Activated T-cell treated with anti-CD3 and anti-CD28 coated beads, Interleukin-2, amount 50 U/mL, for 72 hours (primary cell): ENCODE measurements at places on chromosomes 13 and 19. TPM values are rescaled to one million over a fixed set of nuclear protein-coding genes. Genes with fewer than 3 reads are reported as not detected.

DNA sequence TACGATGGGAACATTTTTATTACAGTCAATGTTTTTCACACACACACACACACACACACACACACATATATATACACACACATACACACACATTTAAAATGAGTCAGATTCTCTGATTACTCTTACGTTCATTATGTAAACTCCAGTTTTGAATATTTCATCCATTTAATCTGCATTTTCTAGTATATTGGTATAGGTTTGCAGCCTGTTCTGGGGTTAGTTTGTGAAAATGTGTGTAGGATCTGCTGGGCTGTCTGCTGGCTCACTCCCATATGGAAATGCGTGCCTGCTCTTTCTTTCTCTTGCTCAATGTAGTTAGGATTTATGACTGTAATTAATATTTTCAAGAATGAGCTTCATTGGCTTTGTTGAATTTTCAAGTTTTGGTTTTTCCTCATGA, 7.1 kb downstream of the LILRB2 start:
- H3K4me3 ChIP-seq, result no peak overlapping the region
- H3K4me1 ChIP-seq, result no peaks in the 10 kb centered on the region
- peaks cover 29% of the 10 kb centered on the region for H3K27me3 ChIP-seq
- H3K36me3 ChIP-seq, result no peaks in the 10 kb centered on the region
- peak overlapping the region; percentile 64 for H3K27ac ChIP-seq

- H3K27me3 ChIP-seq, result no peaks in the 10 kb centered on the region
- H3K27ac ChIP-seq, result no peak overlapping the region
- H3K4me1 ChIP-seq, result peaks cover 30% of the 10 kb centered on the region
- H3K4me3 ChIP-seq, result no peak overlapping the region
- DNase-seq, result no peak
Measured at GRCh38 chr13:113497217-113497616, 6.7 kb upstream of the DCUN1D2 start.

DNA sequence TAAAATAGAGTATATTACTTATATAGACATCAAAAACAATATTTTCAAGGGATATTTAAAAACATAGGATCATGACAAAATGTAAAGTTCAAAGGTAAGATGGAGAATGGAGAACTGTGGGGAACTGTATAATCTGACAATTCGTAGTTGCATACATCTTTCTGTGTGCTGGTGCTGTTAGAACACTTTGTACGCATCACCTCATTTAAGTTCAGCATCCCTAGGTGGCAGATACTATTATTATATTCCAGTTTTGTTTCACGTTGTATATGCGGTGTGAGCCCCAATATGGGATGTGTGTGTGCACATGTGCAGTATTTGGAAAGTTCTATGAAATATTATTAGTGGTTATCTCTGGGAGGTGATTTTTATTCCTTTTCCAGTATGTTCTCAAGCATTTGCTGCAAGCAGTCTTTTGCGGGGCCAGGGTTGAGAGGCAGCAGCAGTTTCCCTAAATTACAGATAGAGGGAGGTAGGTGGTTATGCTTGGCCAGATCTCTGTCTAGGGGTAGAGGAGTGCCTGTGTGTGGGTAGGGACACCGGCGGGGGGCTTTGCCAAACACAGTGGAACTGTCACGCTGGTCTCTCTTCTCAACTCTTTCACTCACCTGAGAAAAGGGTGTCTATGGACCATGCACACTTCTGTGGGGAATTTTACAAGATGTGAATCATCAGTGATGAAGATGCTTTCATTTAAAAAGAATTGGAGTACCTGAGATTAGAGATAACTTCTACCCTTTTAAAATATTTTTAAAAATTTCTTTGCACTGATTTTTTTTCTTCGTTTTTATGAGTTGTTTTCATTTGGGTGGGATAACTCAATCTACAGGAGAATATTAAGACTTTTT, 55.6 kb upstream of the ALOX5AP start:
- H3K4me1 ChIP-seq, result peaks cover 9% of the 10 kb centered on the region
- H3K4me3 ChIP-seq, result no peak overlapping the region
- DNase-seq, result peak; percentile 23
- peaks cover 20% of the 10 kb centered on the region for H3K27me3 ChIP-seq
- H3K36me3 ChIP-seq, result peaks cover 2% of the 10 kb centered on the region
- H3K27ac ChIP-seq, result no peak overlapping the region

MIR17HG gene
- total RNA-seq, result 17.9 TPM

POP4 gene
- total RNA-seq, result 65.3 TPM

COL4A2 gene
- total RNA-seq, result not detected

DNA sequence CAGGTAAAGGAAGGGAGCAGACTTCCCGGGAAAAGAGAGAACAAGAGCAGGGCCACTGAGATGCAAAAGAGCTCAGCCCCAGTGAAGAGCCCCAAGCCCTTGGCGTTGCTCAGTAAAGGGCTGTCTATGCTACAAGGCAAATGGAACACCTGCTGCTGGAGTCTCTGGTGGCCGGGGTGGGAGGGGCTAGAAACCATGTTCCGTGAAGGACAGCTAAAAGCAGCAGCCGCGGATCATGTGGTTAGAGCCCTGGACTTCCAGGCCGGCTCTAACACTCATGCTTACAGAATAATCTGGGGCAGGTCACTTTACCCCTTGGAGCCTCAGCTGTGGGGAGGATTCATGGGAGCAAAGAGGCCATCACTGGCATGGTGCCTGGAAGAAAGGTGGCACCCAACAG, 17.8 kb downstream of the POU2F2 start:
- H3K4me1 ChIP-seq, result peaks cover 34% of the 10 kb centered on the region
- H3K27ac ChIP-seq, result no peak overlapping the region
- peaks cover 6% of the 10 kb centered on the region for H3K36me3 ChIP-seq
- DNase-seq, result no peak
- H3K4me3 ChIP-seq, result no peak overlapping the region
- no peaks in the 10 kb centered on the region for H3K27me3 ChIP-seq

- H3K27me3 ChIP-seq, result peaks cover 14% of the 10 kb centered on the region
- no peak overlapping the region for H3K27ac ChIP-seq
- no peaks in the 10 kb centered on the region for H3K36me3 ChIP-seq
- H3K4me1 ChIP-seq, result peaks cover 5% of the 10 kb centered on the region
- DNase-seq, result no peak
Measured at GRCh38 chr13:109959903-109960302, 173.5 kb upstream of the IRS2 start.

DNA sequence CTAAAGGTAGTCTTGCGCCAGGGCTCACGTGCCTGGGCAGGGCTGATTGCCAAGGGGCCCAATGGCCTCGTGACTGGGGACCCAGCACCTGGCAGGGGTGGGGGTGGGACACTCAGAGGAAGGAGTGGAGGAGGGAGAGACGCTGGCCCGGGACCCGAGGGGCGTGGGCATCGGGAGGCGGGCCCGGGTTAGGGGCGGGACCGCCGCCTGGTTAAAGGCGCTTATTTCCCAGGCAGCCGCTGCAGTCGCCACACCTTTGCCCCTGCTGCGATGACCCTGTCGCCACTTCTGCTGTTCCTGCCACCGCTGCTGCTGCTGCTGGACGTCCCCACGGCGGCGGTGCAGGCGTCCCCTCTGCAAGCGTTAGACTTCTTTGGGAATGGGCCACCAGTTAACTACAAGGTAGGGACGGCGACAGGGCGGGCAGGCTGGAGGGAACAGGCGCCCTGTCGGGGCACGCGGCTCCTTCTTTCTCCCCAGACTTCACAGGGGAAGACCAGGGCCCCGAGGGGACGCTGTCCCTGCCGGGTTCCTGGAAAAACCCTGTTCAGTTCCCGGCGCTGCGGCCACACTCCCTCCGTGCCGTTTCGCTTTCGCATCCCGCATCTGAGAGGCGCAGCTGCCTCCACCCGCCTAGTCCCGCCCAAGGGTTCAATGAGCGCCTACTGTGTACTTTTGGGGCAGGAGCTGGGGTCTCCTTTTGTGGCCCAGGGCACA, at the start of gene IFI30:
Gene IFI30, plus strand, starts transcription at position 242 of the 717 bp plus-strand sequence. Its CDS starts 29 bp downstream, at position 271.
- peak within 1 kb of the TSS; percentile 92 for H3K4me3 ChIP-seq
- H3K4me1 ChIP-seq, result peaks cover 10% of the 10 kb centered on the region
- peak within 1 kb of the TSS; percentile 68 for H3K27ac ChIP-seq
- peaks cover 2% of the 10 kb centered on the region for H3K36me3 ChIP-seq
- peak; percentile 75 for DNase-seq

GRIN2D gene
- total RNA-seq, result 0.39 TPM

DNA sequence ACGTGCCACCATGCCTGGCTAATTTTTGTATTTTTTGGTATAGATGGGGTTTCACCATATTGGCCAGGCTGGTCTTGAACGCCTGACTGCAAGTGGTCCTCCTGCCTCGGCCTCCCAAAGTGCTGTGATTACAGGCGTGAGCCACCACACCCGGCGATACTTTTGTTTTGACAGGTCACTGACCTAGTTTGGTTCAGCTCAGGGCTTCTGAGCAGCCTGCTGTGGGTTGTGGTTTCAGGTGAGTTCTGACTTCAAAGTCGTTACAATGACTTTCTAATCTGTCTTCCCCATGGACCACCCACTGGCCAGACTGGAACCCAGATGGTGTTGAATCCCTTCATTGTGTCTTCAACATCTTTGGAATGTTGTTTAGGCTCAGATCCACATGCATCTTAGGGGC, 73.8 kb downstream of the TRPM4 start:
- no peaks in the 10 kb centered on the region for H3K27me3 ChIP-seq
- peak overlapping the region; percentile 55 for H3K4me3 ChIP-seq
- DNase-seq, result peak; percentile 61
- H3K4me1 ChIP-seq, result peaks cover 20% of the 10 kb centered on the region
- no peaks in the 10 kb centered on the region for H3K36me3 ChIP-seq

TMEM59L gene
- 2.0 TPM for total RNA-seq

DNA sequence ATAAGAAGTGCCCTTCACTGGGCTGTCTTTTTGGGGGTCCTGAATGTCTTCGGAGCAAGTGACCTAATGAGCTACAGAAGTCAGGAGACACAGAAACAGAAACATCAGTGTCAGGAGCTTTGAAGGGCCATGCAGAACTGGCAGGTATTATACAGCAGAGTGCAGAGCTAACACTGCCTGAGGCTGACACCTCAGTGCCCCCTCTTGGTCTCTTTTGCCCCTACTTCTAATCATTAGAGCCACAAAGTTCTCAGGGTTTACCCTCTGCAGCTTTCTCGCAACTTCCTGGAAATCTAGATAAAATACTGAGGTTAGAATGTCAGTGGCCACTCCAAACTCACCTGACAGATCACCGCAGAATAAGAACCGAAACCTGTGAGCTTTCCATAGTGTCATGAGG, 172.7 kb downstream of the B3GLCT start:
- H3K36me3 ChIP-seq, result no peaks in the 10 kb centered on the region
- H3K4me1 ChIP-seq, result no peaks in the 10 kb centered on the region
- no peak for DNase-seq
- H3K27me3 ChIP-seq, result peaks cover 8% of the 10 kb centered on the region
- H3K27ac ChIP-seq, result no peak overlapping the region

NXNL1 gene
- total RNA-seq, result not detected

ZNF541 gene
- total RNA-seq, result 0.69 TPM

- H3K27me3 ChIP-seq, result no peaks in the 10 kb centered on the region
- no peak overlapping the region for H3K4me3 ChIP-seq
- peaks cover 2% of the 10 kb centered on the region for H3K36me3 ChIP-seq
- peaks cover 85% of the 10 kb centered on the region for H3K4me1 ChIP-seq
Measured at GRCh38 chr19:29965492-29965891, 23.5 kb downstream of the URI1 start.

DNA sequence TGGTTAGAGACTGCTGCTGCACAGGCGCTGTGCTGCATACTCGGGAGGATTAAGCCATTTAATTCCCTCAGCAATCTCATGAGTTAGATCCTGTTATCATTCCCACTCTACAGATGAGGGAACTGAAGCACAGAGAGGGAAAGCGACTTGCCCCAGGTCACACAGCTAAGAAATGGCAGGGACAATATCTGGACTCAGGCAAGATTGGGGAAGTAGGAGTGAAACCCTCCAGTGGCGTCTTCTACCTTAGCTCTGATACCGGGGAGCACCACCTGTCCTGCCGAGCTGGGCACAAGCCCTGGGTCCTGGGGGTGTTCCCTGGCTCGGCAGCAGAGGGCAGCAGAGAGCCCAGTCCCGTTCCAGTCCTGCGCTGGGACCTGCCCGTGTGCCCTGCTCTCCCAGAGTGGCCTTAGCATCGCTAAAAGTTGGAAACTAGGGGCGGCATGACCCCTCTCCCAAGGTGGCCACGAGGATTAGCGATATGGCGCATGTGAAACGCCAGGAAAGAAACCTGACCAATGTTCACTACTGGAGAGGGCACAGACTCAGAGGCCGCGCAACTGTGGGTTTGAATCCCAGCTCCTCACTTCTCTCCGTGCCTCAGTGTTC, 20.5 kb downstream of the CYTH2 start:
- peaks cover 34% of the 10 kb centered on the region for H3K4me1 ChIP-seq
- no peak overlapping the region for H3K4me3 ChIP-seq
- peak; percentile 85 for DNase-seq
- no peaks in the 10 kb centered on the region for H3K36me3 ChIP-seq
- peaks cover 36% of the 10 kb centered on the region for H3K27me3 ChIP-seq

CLEC11A gene
- 3.4 TPM for total RNA-seq

GRCh38 chr19:50512112-50512998, 1.4 kb downstream of the ASPDH start:
- H3K4me1 ChIP-seq, result peaks cover 16% of the 10 kb centered on the region
- H3K4me3 ChIP-seq, result no peak overlapping the region
- peaks cover 18% of the 10 kb centered on the region for H3K27me3 ChIP-seq
- no peak overlapping the region for H3K27ac ChIP-seq

WDR87 gene
- not detected for total RNA-seq

KCTD15 gene
- total RNA-seq, result 7.3 TPM

DNA sequence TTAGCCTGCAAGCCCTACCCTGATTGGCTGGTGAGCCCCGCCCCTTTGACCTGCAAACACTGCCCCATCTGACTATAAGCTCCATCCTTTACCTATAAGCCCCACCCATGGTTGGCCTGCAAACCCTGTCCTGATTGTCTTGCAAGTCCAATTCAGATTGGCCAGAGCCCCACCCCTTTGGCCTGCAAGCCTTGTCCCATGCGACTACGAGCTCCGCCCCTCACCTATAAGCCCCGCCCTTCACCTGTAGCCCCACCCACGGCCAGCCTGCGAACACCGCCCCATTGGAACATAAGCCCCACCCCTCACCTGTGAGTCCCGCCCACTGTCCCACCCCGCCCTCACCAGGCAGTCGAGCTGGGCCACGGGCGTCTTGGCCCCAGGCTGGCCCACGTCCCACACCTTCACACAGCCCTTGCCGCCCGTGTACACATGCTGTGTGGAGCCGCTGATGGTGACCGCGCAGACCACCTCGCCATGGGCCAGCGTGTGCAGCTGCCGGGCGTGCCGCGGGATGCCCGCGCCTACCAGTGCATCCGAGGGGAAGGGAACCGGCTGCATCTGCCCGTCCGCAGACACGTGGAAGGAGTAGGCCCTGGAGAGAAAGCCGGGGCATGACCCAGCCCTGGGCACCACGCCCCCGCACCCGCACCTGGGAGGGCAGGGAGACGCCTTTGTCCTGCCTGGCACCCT, 22.9 kb downstream of the TLE2 start:
- H3K27me3 ChIP-seq, result no peaks in the 10 kb centered on the region
- no peak overlapping the region for H3K4me3 ChIP-seq
- H3K36me3 ChIP-seq, result no peaks in the 10 kb centered on the region
- no peak for DNase-seq
- H3K4me1 ChIP-seq, result no peaks in the 10 kb centered on the region

DNA sequence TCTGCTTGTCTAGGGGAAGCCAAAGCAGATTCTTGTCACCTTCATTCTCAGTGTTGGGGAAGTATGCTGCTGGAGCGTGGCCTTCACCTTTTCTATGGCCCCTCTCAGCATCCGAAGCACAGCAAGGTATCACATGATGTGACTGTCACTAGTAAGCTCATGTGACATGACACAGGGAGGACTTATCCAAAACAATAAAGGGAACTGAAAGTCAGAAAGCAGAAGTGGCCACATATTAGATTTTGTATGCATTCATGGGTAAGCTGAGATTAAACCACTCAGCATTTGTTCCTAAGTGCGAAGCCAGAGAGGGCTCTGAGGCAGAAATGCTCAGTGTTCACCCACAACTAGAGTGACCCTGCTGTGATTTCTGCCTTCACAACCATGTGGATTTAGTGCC, 72.8 kb upstream of the PCDH8 start:
- H3K4me3 ChIP-seq, result no peak overlapping the region
- DNase-seq, result no peak
- H3K27me3 ChIP-seq, result peaks cover 11% of the 10 kb centered on the region
- H3K36me3 ChIP-seq, result no peaks in the 10 kb centered on the region
- no peak overlapping the region for H3K27ac ChIP-seq
- no peaks in the 10 kb centered on the region for H3K4me1 ChIP-seq
